Astrocyte (in vitro differentiated cells and primary cell): ENCODE measurements at places on chromosomes 3 and 15.
A peak's percentile ranks its signal among the peaks of the same experiment; 100 is the strongest.

DNA sequence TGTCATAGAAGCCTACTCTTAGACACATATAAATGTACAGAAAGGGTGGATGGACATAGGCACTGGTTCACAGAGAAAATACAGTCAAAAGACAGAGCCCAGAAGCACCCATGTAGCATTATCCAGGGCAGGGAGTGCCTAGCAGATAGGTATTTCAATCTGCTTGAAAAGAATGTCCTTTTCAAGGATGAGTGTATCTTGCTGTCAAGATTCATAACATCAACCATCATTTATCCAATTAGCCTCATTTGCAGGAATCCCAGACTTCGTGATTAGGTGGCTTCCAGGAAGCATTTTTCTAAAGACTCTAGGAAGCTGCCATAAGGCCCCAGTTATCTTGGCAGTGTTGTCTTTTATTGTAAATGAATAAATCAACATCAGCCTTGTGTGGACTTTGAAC, 55.6 kb downstream of the SCN11A start:
- no peak for DNase-seq

- no peak for DNase-seq
These were observed 10.3 kb downstream of the ZBTB38 start for GRCh38 chr3:141378556-141378955.

DNA sequence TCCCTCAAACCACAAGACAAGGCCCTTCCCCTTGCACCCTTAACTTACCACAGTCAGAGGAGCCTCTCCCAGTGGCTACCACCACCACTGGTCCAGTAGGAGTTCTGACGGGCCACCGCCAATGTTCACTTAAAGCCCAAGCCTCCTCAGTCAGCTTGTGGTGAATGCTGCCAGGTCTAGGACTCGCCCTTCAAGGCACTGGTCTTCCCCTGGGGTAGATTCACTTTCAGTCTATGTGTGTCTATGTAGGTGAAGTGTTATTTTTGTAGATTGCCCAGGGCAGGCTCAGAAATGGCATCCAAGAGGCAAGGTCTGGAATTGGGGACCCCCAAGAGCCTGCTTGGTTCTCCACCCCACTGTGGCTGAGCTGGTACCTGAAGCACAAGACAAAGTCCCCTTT, 15.4 kb upstream of the CASR start:
- no peak for DNase-seq

- DNase-seq, result no peak
These were observed 223.4 kb downstream of the SNRPN start for GRCh38 chr15:25177955-25178801.

DNA sequence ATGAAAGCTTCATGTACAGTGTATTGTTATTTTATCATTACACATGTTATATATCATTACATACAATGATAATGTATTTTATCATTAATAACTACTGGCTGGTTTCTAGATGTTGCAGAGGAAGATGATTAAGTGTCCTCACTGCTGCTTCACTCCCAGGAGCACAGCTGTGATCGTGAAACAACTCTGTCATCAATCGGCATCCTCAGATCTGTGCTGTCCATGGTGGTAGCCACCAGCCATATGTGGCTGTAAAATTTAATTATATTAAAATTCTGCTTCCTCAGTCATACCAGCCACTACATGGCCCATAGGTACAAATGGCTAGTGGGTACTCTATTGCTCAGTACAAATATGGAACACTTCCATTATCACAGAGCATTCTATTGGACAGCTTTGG, 379.4 kb upstream of the CFAP20DC start:
- DNase-seq, result no peak

DNA sequence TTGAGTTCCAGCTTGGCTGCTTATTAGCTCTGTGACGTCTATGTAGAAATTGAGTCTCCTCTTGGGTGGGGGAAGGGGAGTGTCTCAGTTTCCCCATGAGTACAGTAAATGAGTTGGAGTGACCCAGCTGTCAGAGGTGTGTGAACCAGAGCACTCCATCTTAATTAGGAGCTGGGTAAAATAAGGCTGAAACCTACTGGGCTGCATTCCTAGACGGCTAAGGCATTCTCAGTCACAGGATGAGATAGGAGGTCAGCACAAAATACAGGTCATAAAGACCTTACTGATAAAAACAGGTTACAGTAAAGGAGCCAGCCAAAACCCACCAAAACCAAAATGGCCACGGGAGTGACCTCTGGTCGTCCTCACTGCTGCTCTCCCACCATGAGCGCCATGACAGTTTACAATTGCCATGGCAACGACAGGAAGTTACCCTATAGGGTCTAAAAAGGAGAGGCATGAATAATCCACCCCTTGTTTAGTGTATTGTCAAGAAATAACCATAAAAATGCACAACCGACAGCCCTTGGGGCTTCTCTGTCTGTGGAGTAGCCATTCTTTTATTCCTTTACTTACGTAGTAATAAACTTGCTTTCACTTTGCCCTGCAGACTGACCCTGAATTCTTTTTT, 222.4 kb downstream of the CACNA2D3 start:
- DNase-seq, result no peak

- DNase-seq, result peak; percentile 36
These were observed 150.5 kb downstream of the CFAP20DC start for GRCh38 chr3:58899159-58899952.

- DNase-seq, result no peak
These were observed 32.5 kb downstream of the ARHGEF3 start for GRCh38 chr3:56769116-56769707.

- DNase-seq, result no peak
These were observed 362.0 kb downstream of the ZPLD1 start for GRCh38 chr3:102796804-102797203.

GRCh38 chr3:56789076-56789475, 12.7 kb downstream of the ARHGEF3 start:
- no peak for DNase-seq

DNA sequence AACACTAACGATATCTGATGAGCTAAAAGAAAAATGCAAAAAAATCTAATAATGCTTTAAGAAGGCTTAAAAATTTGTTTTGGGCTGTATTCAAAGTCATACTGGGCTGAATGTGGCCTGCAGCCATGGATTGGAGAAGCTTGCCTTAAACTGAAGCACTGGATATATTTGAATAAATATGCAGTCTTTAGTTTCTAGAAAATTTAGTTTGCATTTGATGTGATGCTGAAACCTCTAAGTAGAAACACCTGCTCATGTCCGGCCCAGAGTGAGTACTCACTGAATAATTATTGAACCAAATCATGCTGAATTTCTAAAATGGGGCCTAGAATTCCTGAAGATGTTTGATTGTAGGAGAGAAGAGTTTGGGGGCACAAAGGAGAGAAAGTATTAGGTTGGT, 43.9 kb downstream of the ABHD5 start:
- no peak for DNase-seq

DNA sequence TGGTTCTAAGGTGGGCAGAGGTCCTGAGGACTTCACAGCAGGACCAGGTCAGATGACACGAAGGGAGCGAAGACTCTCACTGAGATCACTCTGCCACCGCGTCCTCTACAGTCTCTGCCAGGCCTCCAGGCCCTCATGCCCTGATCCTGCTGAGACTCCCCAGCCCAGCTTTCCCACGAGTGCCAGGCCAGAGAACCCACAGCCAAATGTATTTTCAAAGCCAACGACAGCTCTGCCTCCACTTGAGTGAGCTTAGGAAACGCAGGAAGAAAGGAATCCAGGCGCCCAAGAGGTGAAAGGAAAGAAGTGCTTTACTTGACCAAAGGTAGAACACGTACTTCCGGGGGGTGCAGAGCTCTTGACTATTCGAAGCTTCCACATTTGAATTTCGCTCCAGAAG, 275.0 kb downstream of the XXYLT1 start:
- DNase-seq, result no peak

GRCh38 chr3:197427021-197427420, 128.6 kb upstream of the DLG1 start:
- DNase-seq, result no peak

DNA sequence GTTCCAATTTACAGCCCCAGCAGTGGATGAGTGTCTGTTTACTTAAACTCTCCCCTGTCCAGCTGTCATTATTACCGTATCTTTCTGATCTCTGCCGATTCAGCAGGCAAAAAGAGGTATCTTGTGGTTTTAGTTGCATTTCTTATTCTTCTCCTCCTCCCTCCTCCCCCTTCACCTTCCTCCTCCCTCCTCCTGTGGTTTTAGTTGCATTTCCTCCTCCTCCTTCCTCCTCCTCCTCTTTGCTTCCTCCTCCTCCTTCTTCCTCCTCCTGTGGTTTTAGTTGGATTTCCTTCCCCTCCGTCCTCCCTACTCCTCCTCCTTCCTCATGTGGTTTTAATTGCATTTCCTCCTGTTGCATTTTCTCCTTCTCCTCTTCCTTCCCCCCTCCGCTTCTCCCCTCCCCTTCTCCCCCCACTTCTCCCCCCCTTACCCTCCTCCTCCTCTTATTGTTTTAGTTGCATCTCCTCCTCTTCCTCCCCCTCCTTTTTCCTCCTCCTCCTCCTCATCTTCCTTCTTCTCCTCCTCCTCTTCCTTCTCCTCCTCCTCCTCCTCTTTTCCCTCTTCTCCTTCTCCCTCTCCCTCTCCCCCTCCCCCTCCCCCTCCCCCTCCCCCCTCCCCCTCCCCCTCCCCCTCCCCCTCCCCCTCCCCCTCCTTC, 25.3 kb upstream of the VPS33B start:
- DNase-seq, result peak; percentile 4

GRCh38 chr3:160885791-160886286, 129.8 kb downstream of the PPM1L start:
- DNase-seq, result peak; percentile 58
